ENCODE measurements at places on chromosomes 2 and 18.

DNA sequence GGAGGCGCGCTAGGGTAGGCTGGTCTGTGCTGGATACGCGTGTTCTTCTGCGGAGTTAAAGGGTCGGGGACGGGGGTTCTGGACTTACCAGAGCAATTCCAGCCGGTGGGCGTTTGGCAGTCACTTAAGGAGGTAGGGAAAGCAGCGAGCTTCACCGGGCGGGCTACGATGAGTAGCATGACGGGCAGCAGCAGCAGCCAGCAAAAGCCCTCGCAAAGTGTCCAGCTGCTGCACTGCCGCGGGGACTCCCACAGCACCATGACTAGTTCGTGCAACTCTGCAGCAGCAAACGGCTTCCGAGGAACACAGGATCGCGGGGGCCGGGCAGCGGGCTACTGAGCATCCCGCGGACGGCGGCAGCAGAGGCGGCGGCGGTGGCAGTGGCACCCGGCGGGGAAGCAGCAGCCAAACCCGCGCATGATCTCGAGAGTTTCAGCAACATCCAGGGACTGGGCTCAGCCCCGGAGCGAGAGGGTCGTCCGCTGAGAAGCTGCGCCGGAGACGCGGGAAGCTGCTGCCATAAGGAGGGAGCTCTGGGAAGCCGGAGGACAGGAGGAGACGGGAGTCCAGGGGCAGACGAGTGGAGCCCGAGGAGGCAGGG lies 368 bp downstream of the TMEFF2 start:
- peak; percentile 27 for DNase-seq

- no peak for DNase-seq
Observed at GRCh38 chr2:232860593-232861241, 9.3 kb upstream of the SNORC start.

DNA sequence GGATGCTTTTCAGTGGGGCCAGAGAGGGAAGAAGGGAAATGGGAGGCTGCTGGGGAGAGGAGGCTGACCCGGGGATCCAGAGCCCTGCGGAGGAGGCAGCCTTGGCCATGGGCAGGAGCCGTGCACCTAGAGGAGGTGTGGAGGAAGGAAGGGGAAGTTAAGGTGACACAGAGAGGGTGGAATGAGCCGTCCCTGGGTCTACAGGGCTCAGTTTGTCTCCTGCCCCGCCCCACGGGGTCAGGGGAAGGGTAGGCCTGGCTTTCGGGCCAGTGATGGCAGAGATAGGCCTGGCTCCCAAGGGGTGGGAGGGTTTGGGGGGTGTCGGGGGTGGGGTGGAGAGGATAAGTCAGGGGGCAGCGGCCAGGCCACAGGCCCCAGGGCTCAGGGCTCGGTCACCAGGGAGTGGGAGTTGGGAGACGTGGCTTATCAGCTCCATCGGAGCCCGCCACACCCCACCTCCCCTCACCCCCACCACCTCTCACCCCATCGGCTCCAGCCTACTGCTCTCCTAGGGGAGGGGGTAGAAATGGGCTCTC lies 39.5 kb upstream of the NOTO start:
- no peak for DNase-seq

- no peak for DNase-seq
Observed at GRCh38 chr2:46778511-46778910, 137.1 kb downstream of the MCFD2 start.

GRCh38 chr2:160471950-160472349 lies 21.7 kb downstream of the RBMS1 start:
- no peak for DNase-seq

DNA sequence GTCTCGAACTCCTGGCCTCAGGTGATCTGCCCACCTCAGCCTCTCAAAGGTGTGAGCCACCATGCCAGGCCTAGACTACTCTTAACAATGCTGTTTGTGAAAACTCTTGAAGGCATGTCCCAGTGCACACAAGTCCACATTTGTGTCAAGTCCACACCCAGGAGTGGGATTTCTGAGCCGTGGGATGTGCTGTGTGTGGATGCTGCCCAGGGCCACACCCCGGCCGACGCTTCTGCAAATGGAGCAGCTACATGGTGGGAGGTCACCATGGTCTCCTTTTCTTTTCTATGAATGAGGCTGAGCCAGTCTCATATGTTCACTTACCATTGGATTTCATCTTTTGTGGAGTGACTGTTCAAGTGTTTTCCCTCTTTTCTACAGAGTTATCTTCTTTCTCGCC lies 15.8 kb downstream of the SNED1 start:
- no peak for DNase-seq

DNA sequence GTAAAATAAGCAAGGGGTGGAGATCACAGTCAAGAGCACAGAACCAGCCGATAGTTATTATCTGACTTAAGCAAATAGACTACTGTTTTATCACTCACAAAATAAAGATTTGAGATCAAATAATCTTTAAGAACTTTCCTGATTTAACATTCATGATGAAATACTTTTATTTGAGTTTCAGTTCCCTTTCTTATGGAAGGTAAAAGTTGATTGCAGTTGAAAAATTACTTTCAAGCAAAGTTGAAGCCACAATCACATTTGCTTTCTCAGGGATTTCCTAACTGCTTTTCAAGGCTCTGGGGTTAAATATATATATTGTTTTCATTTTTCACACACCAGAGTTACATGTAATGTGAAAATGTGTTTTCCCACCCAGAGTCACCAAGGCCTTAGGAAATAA lies 599.5 kb downstream of the KCNJ3 start:
- DNase-seq = no peak

- DNase-seq = no peak
Observed at GRCh38 chr2:184129073-184129472, 469.3 kb upstream of the ZNF804A start.

- no peak for DNase-seq
Observed at GRCh38 chr2:209614690-209615369, 156.8 kb upstream of the UNC80 start.

- DNase-seq = no peak
Observed at GRCh38 chr2:96408616-96409015, 73.0 kb downstream of the NCAPH start.

- DNase-seq = no peak
Observed at GRCh38 chr2:136769871-136770270, 4.5 kb downstream of the THSD7B start.

DNA sequence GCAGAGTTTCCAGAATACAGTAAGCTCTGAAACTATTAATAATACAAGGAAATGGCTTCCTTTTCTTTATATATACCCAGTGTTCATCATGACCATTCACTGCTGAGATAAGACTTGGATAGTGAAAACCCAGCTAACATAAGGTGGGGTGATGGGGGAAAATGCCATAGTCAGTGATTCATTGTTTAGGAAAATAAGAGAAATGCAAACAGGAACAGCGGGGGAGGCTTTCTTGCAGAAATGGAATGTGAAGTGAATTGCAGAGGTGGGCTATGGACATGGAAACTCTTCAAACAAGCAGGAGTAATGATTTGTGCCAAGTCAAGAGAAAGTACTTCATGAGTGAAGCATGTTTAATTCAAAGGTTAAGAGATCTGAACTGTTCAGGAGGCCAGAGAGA lies 519.4 kb downstream of the TDRD15 start:
- no peak for DNase-seq

GRCh38 chr18:57051657-57052044 lies 95.2 kb upstream of the BOD1L2 start:
- DNase-seq = peak; percentile 62

GRCh38 chr18:22113144-22113844 lies 56.1 kb upstream of the GATA6 start:
- DNase-seq = no peak

DNA sequence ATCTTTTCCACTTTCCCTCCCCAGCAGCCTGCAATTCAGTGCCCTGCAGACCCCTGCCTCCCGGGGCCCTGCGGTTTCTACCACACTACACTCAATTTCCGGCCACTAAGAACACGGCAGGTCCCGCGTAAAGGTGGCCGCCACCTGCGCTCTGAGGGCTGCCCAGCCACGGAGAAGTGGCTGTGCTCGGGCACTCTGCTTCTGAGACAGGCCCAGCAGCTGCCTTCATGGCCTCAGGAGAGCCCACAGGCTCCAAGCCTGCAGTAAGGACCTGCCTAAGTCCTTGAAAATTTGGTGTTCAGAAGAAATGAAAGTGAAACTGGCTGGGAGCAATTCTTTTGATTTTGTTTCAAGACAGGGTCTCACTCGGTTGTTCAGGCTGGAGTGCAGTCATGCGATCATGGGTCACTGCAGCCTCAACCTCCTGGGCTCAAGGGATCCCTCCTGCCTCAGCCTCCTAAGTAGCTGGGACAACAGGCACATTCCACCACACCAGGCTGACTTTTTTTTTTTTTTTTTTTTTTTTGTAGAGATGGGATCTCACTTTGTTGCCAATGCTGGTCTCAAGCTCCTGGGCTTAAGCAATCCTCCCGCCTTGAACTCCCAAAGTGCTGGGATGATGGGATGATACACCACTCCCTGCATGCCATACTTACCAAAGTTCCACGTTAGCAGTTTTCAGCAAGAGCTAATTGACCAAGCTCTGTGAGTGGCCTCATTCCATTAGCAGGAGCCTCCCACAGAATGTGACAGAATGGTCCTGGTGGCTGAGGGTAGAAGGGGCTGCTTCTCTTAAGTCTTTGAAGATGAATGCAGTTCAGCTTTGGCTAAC lies 14.6 kb upstream of the ALPP start:
- DNase-seq = peak; percentile 58

DNA sequence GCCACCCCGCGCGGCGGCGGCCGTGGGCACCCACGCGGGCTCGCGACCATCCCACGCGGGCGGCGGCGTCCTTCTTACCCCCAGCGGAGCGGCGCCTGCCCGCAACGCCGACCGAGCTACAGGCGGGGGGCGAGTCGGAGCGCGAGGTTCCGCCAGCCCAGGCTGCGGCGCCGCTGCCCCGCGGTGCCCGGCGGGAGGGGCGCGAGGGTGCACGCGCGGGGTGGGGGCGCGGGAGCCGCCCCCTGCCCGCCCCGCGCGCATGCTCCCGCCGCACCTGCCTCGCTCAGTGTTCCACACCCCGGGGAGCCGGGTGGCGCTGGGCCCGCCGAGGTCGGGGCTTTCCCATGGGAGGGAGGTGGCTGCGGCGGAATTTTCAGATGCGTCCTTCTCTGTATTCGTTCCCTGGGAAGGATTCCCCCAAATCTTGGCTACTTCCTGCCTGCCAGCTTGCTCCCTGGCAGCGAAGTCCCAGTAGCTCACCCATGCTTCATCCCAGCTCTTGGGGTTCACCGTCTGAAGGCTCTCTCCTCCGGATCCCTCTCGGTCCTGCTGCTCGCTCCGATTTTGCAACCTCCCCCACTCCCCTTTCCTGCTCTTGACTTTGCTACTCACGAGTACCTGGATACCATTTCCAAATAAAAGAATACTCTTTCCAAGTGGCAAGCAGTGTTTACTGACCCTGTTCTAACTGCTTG lies at the start of gene L3MBTL4:
Gene L3MBTL4, minus strand, starts transcription at position 189 of the 695 bp plus-strand sequence. CDS start 103,286 bp downstream, outside the sequence.
- peak; percentile 77 for DNase-seq

GRCh38 chr2:203869223-203870042 lies 1.9 kb downstream of the CTLA4 start:
- DNase-seq = no peak

DNA sequence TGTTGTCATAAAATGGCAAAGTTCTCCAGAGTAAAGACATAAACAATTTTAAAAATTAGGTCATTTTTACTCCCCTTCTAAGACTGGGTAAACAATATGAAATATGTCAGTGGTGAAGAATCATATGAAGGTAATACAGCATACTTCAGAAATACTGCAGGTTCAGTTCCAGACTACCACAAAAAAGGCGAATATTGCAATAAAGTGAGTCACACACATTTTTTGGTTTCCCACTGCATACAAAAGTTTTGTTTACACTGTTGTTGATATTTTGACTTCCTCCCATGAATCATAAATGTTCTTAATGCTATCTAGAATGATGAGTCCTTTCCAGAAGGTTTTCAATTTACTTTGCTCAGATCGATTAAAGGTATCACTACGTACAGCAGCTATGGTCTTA lies 73.5 kb downstream of the SMC6 start:
- DNase-seq = no peak

DNA sequence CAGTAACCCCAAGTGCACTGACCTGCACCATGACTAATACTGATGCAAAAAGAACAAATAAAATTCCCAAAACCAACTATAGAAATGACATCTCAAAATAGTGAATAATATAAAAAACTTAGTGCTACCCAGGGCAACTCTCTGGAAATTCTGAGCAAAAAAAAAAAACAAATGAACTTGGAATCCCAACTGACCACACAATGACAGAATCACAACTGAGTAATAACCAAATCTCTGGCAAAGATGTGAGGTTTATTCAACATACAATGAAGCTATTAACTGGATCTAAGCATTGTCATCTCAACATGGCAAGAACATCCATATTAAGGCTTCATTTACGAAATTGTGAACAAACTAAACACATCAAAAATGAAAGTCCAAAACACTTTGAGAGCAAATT lies 22.7 kb downstream of the EXOC6B start:
- DNase-seq = no peak

Data from GM13977 (cell line).